CD14-positive monocyte (primary cell): ENCODE measurements at places on chromosomes 3 and 15.

DNA sequence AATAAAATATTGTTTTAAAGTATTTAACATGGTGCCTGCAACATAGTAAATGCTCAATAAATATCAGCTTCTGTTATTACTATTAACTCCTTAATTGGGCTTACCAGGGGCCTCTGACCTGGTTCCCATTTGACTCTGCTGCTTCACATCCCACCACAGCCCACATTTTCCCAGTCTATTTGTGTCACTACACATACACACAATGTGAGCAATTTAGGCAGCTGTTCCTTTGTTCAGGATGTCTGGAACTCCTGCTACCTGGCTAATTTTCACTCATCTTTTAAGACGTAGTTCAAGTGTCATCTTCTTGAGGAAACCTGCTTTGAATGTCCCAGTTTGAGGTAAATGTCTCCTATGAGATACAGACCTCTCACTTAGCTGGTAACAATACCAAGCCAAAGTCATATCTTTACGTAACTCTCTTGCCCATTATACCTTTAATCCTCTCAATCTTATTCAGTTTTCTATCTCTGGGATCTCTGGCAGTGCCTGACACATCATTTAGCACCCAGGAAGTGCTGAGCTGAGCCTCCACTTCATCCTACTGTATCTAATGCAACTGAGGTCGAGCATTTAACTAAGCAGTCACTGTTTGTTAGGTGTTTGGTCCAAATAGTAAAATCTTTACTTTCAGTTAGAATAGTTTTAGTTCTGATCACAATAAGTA is 4.4 kb downstream of the TGFBR2 start:
- DNase-seq, result no peak

- no peak for DNase-seq
Observed at GRCh38 chr3:33810545-33810944, 12.1 kb downstream of the PDCD6IP start.

- no peak for DNase-seq
Observed at GRCh38 chr3:144429719-144430121, 458.1 kb downstream of the DIPK2A start.

GRCh38 chr3:69020424-69020823 is 6.9 kb upstream of the EOGT start:
- DNase-seq, result no peak

DNA sequence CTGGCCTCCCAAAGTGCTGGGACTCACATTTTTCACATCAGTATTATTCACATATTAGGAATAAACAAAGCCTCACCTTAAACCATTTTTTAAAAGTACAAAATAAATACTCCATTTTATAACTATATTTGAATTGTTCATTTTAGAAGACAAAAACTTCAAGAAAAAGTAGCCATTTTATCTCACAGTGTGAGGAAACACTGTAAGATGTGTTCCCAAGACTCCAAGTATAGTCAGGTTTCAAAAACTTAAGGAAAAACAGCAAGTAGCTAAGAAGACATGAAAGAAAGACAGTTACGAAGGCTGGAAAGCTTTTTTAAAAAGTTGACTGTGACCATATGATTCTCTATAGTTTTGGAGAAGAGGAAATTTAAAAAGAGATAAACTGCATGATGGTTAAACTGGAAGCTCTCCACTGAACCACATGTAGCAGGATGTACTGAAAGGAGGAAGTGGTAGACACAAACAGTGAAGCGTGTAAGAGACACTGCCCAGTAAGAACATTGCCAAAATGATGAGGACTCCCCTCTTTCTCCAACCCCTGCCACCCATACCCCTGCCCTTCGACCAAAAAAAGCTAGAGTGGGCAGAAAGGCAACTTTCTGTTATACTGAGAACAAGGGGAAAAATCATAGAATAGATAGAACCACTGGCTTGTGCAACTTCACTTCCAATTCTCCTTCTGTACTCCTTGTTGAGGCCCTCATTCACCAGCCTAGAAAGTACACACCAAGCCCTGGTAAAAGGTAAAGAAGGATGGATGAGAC is 6.2 kb upstream of the TMF1 start:
- peak; percentile 14 for DNase-seq

GRCh38 chr3:49161808-49162530 is 4.2 kb downstream of the CCDC71 start:
- no peak for DNase-seq

DNA sequence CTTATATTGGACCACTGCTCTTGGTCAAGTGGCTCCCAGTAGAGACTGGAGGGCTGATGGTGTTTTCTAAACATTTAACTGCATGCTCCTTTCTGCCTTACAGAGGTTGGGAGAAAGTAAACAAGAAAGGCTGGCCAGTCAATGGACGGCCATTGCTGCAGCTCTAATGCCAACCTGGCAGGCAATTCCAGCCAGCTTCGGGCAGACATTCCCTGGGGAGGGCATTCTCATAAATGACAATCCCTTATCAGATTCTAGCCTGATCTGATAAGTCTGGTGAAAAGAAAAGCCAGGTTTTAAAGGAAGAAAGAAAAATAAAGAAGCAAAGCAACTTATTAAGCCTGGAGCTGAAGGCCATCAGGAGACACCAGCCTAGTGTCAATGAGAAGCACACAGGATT is 60.7 kb downstream of the FRMD4B start:
- DNase-seq, result no peak

- no peak for DNase-seq
Observed at GRCh38 chr3:150790629-150791028, 27.7 kb upstream of the SIAH2 start.

DNA sequence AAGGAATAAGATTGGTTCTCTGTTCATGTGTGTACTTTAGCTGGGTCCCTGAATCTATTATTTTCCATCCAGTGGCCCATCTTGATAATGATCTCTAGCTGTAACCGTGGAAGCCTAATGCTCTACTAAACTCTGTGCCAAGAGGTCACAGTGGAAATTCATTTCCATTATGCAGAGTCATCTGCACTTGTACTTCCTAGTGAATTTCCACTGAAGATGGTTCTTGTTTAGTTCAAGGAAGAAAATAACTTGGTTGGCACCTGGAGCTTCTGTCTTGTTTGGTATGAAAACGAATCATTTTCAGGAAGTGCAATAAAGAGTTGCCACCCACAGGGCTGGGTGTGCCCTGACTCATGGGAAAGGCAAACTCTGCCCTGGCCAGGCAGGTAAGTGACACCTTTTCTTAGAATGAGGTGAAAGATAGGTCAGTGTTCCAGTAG is 10.3 kb downstream of the LPP start:
- no peak for DNase-seq

DNA sequence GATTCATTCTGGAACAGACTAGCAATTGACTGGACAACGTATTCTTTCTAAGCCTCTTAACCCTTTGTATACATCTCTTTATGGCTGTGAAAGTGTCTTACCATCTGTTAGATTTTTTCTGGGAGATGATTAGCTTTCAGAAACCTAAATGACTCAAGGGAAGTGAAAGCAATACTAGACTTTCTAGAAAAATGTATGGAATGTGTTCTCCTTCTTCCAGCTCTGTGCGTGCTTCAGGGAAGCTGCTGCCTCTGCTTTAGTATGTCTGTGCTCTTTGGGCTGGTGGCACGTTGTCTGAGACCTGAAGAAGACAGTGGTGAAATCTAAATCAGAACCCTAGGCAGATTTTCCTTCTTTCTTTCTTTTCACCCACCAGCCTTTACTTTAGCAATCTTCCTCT is 89.5 kb downstream of the ITPR1 start:
- no peak for DNase-seq

GRCh38 chr15:101242999-101243336 is 8.9 kb downstream of the CHSY1 start:
- DNase-seq, result no peak

DNA sequence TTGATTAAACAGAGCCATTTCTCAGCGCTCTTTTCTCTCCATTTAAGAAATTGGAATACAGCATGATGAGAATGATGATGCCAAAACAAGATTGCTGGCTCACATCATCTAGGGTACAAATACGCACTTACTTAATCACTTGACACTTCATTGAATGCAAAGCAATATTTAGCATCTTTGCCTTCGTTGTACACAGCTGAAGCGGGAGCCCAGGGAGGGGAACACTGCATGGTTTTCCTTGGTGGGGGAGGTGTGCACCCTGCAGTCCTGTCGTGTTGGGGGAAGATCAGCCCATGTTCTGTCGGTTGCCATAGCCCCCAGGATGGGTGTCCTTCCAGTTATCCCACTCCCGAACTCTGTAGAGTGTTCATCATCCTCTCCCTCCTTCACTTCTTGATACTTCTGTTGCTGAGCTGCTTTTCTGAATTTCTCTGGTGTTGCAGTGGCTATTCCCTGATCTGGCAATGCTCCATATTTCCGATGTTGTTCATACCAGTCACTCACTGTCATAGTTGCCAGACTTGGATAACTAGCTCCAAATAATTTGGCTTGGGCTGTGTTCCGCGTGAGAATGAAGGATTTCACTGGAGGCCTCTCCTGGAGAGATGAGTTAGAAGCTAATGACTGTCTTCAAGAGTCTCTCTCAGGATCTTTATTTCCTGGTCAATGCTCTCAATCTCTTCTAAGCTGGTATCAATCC is 50.1 kb upstream of the DYNC1LI1 start:
- DNase-seq, result no peak

DNA sequence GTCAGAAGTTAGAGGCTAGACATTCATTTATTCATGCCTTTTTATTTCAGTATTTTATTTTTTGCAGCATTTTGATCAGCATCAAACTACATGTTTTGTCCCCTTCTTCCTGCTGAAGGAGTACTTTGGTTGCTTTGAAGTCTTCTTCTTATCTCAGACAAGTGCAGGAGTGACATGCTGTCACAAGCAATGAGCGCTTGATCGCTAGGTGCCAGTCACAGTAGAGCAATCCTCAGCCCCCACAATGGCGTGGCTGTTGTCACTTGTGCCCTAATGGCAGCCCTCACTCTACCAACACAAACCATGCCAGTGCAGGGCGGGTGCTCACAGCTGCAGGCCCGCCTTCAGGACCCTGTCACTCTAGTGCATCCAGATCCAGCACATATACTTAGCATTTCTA is 184.6 kb upstream of the FEZF2 start:
- DNase-seq, result no peak

DNA sequence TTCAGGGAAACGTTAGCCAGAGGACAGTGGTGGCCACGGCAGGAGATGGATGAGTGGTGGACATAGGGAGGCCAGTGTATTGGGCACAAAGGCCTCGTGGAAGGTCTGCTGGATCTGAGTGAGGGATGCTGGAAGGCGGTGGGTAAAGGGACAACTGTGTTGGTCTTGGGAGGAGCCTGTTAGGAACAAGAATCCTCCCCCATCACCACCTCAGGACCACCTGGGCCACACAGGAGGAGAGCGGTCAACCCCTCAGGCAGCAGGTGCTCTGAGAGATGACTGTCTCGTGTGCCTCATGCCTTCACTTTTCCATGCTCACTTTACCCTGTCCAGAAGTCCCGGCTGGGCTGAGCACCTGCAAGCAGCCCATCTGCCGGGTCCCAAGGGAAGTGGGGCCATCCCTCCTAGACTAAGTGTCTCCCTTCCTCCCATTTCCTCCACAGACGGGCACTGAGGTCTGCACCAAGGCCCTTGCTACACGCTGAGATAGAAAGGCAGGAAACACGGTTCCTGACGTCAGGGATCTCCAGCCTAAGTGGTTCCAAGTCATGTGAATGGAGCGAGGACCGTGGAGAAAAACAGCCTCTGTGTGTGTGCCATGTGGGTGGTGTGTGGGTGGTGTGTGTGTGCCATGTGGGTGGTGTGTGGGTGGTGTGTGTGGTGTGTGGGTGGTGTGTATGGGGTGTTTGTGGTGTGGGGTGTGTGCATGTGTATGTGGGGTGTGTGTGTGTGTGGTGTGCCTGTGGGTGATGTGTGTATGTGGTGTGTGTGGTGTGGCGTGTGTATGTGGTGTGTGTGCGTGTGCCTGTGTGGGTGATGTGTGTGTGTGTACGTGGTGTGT is 47.8 kb upstream of the CTSH start:
- no peak for DNase-seq

GRCh38 chr3:48403533-48404439 is 26.1 kb downstream of the PLXNB1 start:
- no peak for DNase-seq

- DNase-seq, result no peak
Observed at GRCh38 chr3:170724599-170725280, 138.9 kb upstream of the SLC7A14 start.

- no peak for DNase-seq
Observed at GRCh38 chr15:63765338-63765737, 68.4 kb downstream of the HERC1 start.

DNA sequence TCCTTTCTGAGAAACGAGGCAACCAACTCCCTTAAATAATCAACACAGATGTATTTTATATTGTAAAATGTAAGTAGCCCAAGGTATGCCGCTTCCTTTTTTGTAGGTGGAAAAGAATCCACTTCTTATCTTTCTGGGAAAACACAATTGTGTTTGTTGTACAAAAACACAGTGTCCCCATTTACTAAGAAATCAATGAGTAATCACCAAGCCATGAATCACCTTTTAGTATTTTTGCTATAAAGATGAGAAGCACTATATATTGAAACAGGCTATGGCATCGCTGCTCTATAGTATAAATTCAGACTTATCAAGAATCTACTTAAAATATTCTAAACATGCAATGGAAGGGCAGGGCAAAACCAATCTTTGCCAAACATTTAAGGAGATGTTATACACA is 104.0 kb downstream of the TNIK start:
- no peak for DNase-seq

GRCh38 chr3:4083225-4084015 is 219.7 kb upstream of the SETMAR start:
- no peak for DNase-seq

DNA sequence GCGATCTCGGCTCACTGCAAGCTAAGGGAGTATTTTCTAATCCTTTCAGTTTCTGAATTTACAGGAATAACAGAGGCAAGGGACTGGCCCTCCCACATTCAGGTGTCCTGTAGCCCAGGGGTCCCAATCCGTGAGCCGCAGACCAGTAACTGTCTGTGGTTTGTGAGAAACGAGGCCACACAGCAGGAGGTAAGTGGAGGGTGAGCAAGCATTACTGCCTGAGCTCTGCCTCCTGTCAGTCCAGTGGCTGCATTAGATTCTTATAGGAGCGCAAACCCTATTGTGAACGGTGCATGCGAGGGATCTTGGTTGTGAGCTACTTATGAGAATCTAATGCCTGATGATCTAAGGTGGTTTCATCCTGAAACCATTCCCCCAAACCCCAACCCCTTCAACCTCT is 5.0 kb upstream of the IL17RC start:
- DNase-seq, result no peak

DNA sequence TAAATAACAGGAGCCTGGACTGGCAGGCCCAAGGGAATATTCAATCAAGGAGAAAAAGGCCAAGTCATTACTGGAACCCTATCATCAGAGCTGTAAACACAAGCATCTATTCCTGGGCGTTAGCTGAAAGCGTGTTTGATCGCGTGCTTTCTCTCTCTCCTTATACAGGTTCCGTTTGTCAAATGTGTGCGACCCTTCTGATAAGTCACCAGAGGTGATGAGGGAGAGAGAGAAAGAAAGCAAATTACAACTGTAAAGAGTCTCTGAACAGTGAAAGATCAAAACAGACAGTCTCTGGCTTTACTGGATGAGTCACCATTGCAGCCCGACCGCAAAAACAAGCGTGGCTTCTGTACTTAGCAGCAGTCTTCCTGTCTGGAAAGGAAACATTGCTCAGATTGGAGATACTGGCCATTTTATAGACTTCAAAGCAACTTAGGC is 39.5 kb upstream of the TPRG1 start:
- DNase-seq, result peak; percentile 67
